NCI-H1092 treated with DMSO at 0.1 percent for 48 hours (cell line): ENCODE measurements at places on chromosomes 11 and 22.

DNA sequence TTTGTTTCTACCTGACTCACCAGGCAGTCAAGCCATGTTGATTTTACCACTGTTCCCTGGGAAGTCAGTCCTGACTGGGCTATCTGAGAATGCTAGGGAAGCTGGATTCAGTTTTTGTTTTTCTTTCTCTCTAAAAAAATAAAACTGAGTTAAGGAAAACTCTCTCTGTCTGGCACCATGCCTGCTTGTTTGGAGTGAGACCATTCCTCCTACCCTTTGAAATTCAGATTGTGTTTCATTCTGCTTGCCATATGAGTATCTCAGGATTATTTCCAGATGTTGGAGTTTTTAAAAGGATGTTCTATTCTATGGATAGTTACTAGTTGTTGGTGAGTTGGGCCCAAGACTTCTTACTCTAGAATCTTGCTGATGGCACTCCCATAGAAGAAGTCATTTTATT is 1917.0 kb downstream of the LRRC4C start:
- DNase-seq, result no peak

GRCh38 chr11:128066399-128066798 is 521.0 kb downstream of the ETS1 start:
- DNase-seq, result no peak

DNA sequence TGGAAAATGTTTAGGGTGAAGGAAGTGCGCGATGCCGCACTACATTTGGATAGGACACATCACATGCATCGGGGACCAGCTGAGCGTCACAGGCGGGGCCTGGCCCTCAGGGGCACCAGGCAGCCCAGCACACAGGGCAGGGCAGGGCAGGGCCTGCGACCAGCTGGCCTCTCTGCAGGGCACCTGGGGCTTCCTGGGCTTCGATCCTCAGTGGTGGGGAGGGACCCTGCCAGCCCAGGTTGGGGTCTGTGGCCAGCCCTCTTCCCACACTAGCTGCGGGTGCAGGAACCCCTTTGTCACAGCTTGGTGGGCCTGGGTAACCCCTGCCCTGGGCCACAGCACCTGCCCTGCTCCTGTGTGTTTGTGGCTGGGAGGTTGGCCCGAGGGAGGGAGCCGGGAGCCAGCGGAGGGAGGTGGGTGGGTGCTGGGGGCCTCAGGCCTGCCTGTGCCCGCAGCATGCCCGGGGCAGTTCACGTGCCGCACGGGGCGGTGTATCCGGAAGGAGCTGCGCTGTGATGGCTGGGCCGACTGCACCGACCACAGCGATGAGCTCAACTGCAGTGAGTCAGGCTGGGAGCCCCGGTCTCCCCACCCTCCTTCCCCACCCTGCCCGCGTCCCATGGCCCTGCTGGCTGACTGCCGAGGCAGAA is 37.9 kb downstream of the ST14 start:
- DNase-seq, result no peak

DNA sequence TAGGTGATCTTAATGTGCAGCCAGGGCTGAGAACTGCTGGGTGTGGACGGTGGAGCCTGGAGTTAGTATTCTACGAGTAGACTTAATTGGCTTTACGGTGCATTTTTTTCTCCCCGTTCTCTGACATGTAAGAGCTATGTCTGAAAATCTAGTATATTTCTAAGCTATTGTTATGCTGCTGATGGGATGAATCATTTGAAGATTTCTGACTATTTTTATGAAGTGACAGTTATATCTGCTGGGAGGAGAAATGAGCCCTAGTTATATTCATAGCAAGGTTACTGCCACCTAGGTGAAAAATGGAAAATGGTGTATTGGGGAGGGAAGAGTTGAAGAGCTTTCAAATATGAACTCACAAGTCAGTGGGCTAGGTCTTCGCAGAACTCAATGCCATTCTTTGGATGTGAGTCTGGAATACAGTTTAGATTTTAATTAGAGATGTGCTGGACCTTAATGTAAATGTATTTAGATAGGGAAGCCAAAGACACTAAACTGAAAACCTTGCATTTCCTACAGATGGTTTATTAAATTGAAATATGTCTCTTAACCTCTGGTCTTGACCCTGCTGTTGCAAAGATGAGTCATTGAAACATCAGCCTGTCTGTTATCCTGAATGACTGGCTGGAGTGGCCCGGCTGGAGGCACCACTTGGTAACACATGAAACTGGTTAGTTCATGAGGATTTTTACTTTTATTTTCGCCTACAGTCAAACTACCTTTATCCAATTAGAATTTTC is 293.7 kb downstream of the DDX10 start:
- no peak for DNase-seq

- DNase-seq, result no peak
Observed at GRCh38 chr11:128933481-128934178, 9.0 kb downstream of the TP53AIP1 start.

- peak; percentile 33 for DNase-seq
Observed at GRCh38 chr11:112745973-112746372, 215.2 kb upstream of the NCAM1 start.

DNA sequence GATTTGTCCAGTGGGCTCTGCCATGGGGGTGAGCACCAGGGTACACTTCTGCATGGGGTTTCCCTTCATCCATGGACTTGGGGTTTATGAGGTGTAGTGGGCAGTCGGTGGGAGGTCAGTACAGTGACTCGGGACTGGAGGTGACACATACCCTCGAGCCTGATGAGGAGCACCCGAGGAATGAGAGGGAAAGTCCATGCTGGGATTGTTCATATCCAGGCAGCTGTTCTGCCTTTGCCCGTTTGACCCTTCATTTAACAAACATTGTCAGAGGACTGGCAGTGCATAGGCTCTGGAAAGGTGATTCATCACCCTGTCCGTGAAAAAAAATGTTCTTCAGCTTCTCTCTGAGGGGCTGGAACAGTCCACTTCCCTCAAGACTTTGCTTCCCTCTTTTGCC is 2.7 kb downstream of the NAV2 start:
- no peak for DNase-seq

GRCh38 chr11:71103266-71103665 is 149.1 kb downstream of the SHANK2 start:
- no peak for DNase-seq

- no peak for DNase-seq
Observed at GRCh38 chr11:86934582-86934900, 20.7 kb downstream of the FZD4 start.

GRCh38 chr22:48239461-48240147 is 1477.2 kb downstream of the TBC1D22A start:
- no peak for DNase-seq

- DNase-seq, result no peak
Observed at GRCh38 chr11:121368364-121369240, 76.0 kb downstream of the SC5D start.

- DNase-seq, result peak; percentile 32
Observed at GRCh38 chr11:20021771-20022362, 138.4 kb downstream of the DBX1 start.

GRCh38 chr11:48047616-48048015 is 67.3 kb downstream of the PTPRJ start:
- no peak for DNase-seq

DNA sequence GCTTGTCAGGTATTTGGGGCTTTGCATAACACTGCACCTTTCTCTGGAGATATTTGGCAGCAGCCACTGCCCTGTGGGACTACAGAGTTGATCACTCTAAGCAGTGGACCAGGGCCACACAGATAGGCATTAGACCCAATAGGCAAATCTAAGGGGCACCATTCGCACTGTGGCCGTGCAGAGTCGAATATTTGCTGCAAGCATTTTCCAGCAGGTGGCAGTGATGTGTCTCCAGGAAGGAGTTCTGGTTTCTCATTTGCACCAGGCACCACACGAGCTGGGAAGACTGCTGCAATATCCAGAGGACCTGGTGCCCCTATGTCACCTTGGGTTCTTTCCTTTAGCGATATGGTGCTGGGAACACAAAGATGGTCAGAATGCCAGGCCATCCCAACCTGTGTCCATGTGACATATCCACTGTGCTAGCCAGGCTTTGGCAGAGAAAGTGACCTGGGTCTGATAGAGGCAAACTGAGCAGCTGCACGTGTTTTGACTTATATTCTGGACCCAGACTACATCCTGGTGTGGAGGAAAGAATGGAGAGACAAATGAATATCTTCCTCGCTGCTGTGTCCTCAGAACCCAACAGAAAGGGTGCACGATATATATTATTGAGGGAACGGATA is 318.7 kb downstream of the BUD13 start:
- peak; percentile 73 for DNase-seq

- no peak for DNase-seq
Observed at GRCh38 chr11:92740276-92740675, 229.2 kb upstream of the MTNR1B start.

DNA sequence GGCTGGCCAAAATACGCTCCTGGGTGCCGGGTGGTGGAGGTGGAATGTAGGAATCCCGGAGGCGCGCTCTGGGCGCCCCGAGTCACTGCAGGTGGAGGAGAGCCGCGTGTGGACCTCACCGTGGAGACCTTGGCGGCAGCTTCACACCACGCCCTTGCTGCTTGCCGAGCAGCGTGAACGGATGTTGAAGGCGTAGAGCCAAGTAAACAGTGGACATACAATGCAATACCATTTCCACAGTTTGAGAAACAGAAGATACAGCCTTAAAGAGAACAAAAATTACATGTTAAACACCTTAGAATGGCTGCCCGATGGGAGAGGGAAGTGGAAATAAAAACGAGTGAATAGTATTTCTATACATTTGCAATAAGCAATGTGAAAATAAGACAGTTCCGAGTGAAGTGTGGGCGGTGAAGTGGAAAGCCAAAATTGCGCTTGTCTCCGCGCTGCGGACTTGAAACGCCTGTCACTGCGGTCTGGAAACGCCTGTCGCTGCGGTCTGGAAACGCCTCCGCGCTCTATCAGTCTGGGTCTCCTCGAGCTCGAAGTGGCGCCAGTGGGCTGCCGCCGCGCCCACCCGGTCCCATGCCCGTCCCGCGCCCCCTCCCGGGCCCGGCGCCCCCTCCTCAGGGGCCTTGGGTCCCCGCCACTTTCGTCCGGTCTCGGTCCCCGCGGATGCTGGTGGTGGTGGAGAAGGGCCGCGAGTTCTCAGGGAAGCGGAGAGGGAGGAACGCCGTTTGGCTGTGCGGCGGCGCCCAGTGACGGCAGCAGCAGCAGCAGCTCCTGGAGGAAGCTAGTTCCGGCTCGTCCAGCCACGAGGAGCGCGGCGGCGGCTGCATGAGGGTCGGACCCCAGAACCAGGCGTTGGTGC is 1.6 kb downstream of the NCR3LG1 start:
- peak; percentile 87 for DNase-seq

GRCh38 chr11:45048313-45048841 is 97.7 kb upstream of the TP53I11 start:
- no peak for DNase-seq

- DNase-seq, result no peak
Observed at GRCh38 chr11:59728913-59729312, 15.3 kb upstream of the OR10V1 start.

DNA sequence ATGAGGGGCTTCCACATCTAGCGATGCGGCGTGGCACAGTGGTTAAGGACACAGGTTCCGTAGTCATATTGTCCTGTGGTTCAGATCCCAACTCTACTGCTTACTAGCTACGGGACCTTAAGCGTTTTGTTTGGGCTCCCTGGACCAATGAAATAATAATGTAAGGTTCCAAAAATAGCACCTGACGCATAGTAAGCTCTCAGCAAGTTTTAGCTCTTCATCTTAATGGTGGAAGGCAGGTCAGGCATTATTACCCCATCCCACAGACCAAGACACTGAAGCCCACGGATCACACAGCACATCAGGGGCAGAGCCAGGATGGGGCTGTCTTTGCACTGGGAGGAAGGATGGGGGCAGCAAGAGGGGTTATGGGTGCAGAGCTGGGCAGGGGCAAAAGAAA is 13.0 kb downstream of the DNAJB13 start:
- no peak for DNase-seq

DNA sequence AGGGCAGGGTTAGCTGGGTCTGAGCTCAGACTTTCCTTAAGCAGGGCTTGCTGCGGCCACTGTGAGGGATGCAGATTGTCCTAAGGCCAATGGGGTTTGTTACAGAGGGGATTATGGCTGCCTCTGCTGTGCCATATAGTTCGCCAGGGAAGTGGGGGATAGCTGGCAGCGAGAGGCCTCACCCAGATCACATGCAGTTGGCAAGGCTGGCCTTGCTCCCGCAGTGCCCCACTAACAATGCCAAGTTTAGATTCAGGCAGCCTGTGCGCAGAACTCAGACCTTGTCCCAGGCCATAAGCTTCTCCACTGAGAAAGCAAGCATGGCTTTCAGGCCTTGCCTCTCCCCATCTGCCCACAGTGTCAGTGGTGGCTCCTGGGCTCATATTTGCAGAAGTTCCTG is 4.7 kb upstream of the APOL2 start:
- DNase-seq, result no peak

- no peak for DNase-seq
Observed at GRCh38 chr11:113189909-113190667, 124.3 kb upstream of the TTC12 start.

DNA sequence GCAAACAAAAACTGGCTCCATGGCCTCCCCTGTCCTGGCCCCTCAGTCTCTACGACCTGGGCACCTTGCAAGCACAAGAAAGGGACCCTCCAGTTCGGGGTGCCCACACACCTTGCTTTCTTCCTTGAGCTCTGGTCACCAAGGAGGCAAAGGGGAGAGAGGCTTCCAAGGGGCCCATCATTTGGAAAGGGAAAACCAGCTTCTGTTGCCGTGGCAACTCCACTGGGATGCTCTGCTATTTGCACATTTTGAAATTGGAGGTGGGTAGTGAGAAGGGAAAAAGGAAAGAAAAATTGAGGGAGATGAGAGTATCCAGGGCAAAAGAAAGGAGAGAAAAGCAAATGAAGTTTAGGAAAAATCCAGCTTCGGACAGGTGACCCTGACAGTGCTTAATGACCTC is 388.4 kb downstream of the SHANK2 start:
- no peak for DNase-seq

DNA sequence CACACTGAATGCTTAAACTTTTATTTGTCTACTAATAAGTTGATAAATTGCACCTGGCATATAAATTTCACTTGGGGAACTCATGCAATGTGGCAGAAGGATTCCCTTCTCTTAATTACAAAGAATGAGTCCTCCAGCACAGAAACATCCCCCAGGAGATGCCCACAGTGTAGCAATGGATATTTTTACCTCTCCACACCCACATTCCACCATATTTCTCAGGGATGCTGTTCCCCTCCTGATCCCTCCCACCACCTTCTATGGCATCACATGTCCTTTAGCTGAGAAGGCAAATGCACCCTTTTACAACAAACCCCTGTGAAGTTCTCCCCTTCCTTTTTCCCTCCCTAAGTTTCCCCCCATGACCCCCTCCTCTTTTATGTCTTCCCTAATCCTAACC is 56.1 kb upstream of the UBASH3B start:
- DNase-seq, result no peak

GRCh38 chr11:6006846-6007245 is at the start of gene OR56A4:
OR56A4 (minus strand) TSS chr11:6006946; CDS start chr11:6002992, 3,954 bp downstream.
- no peak for DNase-seq

- no peak for DNase-seq
Observed at GRCh38 chr11:76251576-76251975, 45.3 kb upstream of the WNT11 start.

GRCh38 chr11:78395597-78395996 is 22.0 kb downstream of the GAB2 start:
- DNase-seq, result no peak

DNA sequence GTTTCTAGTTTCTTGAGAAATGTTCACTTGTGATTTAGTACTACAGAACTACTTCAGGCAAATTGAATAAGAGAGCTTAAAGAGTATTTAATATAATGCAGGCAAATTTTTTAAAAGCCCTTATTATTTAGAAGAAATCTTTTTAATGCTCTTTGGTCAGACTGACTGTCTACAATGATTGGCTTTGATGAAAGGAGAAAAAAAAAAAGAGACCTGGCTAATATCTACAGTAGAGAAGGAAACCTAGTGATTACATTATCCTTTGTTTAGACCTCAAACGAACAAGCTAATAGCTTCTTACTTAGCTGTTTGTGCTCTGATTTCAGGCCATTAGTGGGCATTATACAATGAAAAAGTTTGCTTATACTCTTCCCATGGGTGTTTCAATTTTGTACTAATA is 1043.1 kb downstream of the JRKL start:
- no peak for DNase-seq
